ENCODE measurements at places on chromosomes 11 and 22.

- H3K27me3 ChIP-seq = no peaks in the 10 kb centered on the region
- peaks cover 20% of the 10 kb centered on the region for H3K4me1 ChIP-seq
- no peak overlapping the region for H3K27ac ChIP-seq
- no peak for DNase-seq
These were observed 197.6 kb upstream of the BLID start for GRCh38 chr11:122313581-122313980.

GRCh38 chr11:126414615-126415014, 59.1 kb downstream of the ST3GAL4 start:
- peak overlapping the region; percentile 86 for H3K27ac ChIP-seq
- H3K4me3 ChIP-seq = peak overlapping the region; percentile 62
- peaks cover 7% of the 10 kb centered on the region for H3K36me3 ChIP-seq
- H3K4me1 ChIP-seq = peaks cover 28% of the 10 kb centered on the region
- peak; percentile 76 for DNase-seq
- H3K27me3 ChIP-seq = no peaks in the 10 kb centered on the region

DNA sequence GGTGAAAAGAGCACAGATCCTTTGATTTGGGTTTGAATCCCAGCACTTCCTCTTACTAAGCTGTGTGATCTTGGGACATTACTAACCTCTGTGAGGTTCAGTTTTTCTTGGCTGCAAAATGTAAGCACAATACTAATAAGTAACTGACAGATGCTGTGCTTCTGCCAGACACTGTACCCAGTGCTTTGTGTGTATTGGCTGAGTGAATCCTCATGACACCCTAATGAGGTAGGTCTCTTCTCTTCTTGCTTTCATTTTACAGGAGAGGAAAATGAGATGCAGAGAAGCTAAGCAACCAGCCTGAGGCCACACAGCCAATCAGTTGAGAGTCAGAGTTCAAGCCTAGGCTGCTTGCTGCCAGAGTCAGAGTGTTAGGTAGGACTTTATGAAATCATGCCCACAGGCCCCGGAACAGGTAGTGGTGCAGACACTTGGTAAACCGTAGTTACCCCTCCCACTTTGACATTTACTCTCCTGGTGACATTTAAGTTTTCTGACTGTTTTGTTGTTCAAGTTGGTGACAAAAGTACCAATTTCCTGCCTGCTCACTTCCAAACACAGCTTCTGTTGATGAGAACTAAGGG, 21.2 kb downstream of the PTPRJ start:
- DNase-seq = no peak
- H3K4me3 ChIP-seq = no peak overlapping the region
- peaks cover 22% of the 10 kb centered on the region for H3K4me1 ChIP-seq
- H3K27me3 ChIP-seq = no peaks in the 10 kb centered on the region
- no peak overlapping the region for H3K27ac ChIP-seq

- peak overlapping the region; percentile 71 for H3K4me3 ChIP-seq
- no peaks in the 10 kb centered on the region for H3K27me3 ChIP-seq
- H3K36me3 ChIP-seq = no peaks in the 10 kb centered on the region
- peaks cover 10% of the 10 kb centered on the region for H3K4me1 ChIP-seq
- DNase-seq = no peak
- H3K27ac ChIP-seq = no peak overlapping the region
These were observed 89.2 kb downstream of the PLEKHA7 start for GRCh38 chr11:16924826-16925560.

GRCh38 chr22:26838471-26838825, 181.1 kb downstream of the MIAT start:
- H3K27ac ChIP-seq = no peak overlapping the region
- DNase-seq = no peak
- H3K36me3 ChIP-seq = no peaks in the 10 kb centered on the region
- H3K27me3 ChIP-seq = no peaks in the 10 kb centered on the region

DNA sequence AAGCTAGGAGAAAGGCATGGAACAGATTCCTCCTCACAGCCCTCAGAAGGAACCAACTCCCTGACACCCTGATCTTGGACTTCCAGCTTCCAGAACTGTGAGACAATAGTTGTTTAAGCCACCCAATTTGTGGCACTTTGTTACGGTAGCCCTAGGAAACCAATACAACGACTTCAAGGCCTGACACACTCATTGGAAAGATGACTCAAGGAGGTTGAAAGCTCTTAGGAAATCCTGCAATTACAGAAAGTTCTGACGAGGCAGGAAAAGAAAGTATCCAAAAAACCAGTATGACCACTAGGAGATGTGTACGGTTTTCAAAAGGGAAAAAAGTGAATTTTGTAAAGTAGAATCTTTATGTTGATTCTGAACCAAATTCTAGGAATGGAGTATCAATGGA, 161.4 kb downstream of the SWAP70 start:
- no peaks in the 10 kb centered on the region for H3K27me3 ChIP-seq
- no peak for DNase-seq
- H3K36me3 ChIP-seq = no peaks in the 10 kb centered on the region

DNA sequence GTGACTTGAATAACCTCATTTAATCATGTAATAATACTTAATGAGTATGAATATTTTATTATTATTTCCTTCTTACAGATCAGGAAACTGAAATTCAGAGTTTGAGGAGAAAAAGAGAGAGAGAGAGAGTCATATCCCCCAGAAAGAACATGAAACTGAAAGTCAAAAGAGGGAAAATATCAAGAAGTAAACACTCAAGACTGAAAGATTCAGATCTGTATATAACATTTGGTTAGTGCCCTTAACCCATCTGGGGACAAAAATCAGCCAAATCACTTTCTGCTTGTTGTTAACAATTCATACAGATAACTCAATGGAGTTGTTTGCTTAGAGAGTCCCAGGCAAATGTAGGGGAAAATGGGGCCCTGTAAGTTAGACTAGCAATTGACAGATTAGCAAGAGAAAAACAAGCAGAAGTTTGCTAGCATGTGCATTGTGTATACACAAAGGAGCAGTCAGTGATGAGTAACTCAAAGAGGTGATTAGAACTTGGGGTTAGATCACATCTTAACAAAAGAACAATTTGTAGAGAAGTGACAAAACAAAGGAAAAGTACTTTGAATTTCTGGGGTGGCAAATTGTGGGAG, 25.9 kb upstream of the MMP13 start:
- H3K4me1 ChIP-seq = no peaks in the 10 kb centered on the region
- no peaks in the 10 kb centered on the region for H3K36me3 ChIP-seq
- H3K27me3 ChIP-seq = no peaks in the 10 kb centered on the region

GRCh38 chr11:34869425-34869824, 46.8 kb downstream of the APIP start:
- no peak overlapping the region for H3K27ac ChIP-seq
- no peaks in the 10 kb centered on the region for H3K36me3 ChIP-seq
- no peak for DNase-seq
- H3K27me3 ChIP-seq = no peaks in the 10 kb centered on the region
- no peak overlapping the region for H3K4me3 ChIP-seq

- no peak for DNase-seq
- no peaks in the 10 kb centered on the region for H3K27me3 ChIP-seq
- no peak overlapping the region for H3K4me3 ChIP-seq
- H3K36me3 ChIP-seq = no peaks in the 10 kb centered on the region
- H3K27ac ChIP-seq = no peak overlapping the region
These were observed 174.2 kb downstream of the BUD13 start for GRCh38 chr11:116598556-116598955.

- H3K36me3 ChIP-seq = no peaks in the 10 kb centered on the region
- H3K4me3 ChIP-seq = no peak overlapping the region
- no peaks in the 10 kb centered on the region for H3K4me1 ChIP-seq
- no peak for DNase-seq
These were observed 394.5 kb downstream of the TENM4 start for GRCh38 chr11:79046366-79046765.

DNA sequence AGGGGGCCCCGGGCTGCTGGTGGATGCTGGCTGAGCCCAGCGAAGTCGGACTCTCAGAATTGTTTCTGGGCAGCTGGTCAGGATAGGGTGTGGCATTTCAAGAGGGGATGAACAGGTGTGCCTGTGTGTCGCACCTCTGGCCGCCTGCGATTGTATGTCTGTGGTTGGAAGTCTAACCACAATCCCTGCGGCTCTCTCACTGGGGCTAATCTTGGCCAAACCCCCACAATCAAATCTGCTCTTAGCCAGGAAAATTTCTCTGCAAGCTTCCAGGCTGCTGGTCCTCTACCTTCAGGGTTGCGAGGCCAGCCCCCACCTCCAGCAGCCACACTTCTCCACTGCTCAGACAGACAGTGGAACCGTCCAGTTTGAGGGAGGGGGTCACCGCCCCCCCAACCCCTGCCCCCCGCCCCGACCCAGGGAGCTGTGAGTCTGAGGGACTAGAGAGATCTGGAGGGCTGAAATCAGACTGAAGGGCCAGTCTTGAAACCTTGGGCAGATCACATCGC, 953 bp downstream of the ATG16L2 start:
- H3K4me3 ChIP-seq = peak overlapping the region; percentile 81
- no peak for DNase-seq
- H3K27me3 ChIP-seq = no peaks in the 10 kb centered on the region
- H3K27ac ChIP-seq = peak overlapping the region; percentile 92
- H3K36me3 ChIP-seq = peaks cover 19% of the 10 kb centered on the region

DNA sequence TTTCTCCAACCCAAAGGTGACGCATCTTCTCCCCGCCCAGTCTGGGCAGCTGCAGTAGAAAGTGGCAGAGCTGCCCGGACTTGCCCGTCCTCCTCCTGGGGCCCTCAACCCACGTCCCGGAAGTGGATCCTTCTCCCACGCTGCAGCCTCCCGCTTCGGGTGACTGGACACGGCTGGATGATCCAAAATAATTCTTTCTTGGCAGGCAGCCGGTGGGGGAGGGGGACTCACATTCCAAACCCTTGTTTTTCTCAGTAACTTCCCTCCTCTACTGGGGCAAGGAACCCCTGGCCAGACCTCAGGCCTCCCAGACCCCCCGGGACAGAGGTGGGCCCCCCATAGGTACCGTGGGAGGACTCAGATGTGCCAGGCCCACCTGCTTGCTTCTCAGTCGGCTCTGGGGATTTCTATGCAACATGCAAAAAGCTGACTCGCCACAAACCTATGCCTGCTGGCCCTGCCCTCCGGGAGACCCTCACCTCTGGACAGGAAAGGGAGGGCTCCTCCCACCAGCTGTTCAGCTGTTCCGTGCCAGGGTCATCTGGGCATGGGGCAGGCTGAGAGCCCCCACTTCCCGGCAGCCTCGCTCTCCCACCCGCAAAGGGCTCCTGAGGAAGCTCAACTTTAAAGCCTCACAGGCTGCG, 1.4 kb downstream of the PLXNB2 start:
- peaks cover 51% of the 10 kb centered on the region for H3K4me1 ChIP-seq
- peak; percentile 96 for DNase-seq
- H3K4me3 ChIP-seq = peak overlapping the region; percentile 95
- H3K27ac ChIP-seq = peak overlapping the region; percentile 96
- no peaks in the 10 kb centered on the region for H3K27me3 ChIP-seq
- no peaks in the 10 kb centered on the region for H3K36me3 ChIP-seq

DNA sequence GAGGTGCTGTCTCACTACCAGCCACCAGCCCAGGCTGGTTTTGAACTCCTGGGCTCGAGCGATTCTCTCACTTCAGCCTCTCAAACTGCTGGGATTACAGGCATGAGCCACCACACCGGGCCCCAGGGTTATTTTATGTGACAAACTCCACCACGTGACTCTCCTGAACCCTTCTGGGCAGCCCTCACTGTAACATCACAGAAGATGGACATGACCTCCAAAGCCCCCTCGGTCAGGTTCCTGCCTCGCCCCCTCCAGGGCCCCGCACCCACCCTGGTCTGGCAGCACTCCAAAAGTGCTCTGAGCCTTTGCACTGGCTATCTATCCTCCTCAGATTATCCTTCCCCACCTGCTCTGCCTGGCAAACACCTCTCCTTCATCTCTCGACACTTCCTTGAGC, 43.3 kb downstream of the RIBC2 start:
- no peaks in the 10 kb centered on the region for H3K36me3 ChIP-seq
- H3K4me1 ChIP-seq = peaks cover 11% of the 10 kb centered on the region
- DNase-seq = no peak
- H3K4me3 ChIP-seq = no peak overlapping the region
- H3K27ac ChIP-seq = no peak overlapping the region
- no peaks in the 10 kb centered on the region for H3K27me3 ChIP-seq

DNA sequence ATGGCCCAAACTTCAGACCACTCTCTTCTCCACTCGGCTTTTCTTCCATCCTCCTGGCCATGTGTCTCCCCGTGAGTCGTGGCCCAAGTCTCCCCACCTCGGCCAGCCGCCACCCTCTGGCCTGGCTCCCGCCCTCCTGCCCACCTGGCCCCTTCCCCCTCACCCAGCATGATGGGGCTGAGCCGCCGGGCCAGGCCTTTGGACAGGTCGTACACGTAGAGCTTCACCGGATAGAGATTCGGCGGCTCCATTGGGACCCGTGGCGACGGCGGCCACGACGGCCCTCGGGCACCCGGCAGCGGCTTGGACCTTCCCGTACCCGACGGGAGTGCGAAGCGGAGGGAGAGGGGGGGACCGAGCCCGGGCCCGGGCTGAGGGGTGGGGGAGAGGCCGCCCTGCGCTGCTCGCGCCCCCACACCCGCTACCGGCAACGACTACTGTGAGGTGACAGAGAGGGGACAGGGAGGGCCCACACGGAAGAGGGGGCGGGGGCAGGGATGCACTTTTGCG, at the start of gene DESI1:
DESI1 (minus strand) TSS at position 455 of the 510 bp plus-strand sequence; CDS start at position 251, 204 bp downstream.
- H3K36me3 ChIP-seq = peaks cover 26% of the 10 kb centered on the region
- peak within 1 kb of the TSS; percentile 86 for H3K4me3 ChIP-seq
- no peaks in the 10 kb centered on the region for H3K27me3 ChIP-seq
- peaks cover 4% of the 10 kb centered on the region for H3K4me1 ChIP-seq

GRCh38 chr22:24591286-24591830, 1.5 kb downstream of the LRRC75B start:
- no peak overlapping the region for H3K4me3 ChIP-seq
- peaks cover 26% of the 10 kb centered on the region for H3K36me3 ChIP-seq
- H3K27ac ChIP-seq = peak overlapping the region; percentile 27
- peaks cover 7% of the 10 kb centered on the region for H3K4me1 ChIP-seq
- DNase-seq = no peak
- H3K27me3 ChIP-seq = no peaks in the 10 kb centered on the region

DNA sequence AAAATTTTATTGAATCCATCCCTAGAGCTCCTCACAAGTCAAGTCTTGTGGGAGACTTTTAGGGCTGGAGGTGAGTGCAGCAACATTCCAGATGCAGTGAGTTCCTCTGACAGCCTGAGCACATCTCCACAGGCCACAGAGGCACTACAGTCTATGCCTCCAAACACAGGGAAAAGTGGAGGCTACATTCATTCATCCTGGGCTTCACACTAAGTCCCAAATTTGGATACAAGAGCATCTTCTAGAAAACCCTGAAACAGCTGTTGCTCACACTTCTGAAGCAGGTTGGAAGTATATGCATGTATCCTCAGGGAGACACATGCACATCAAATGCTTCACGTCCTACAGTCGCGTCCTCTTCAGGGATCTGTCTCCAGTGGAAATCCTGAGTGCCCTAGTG, 1.2 kb downstream of the CD3D start:
- H3K27ac ChIP-seq = no peak overlapping the region
- no peaks in the 10 kb centered on the region for H3K36me3 ChIP-seq
- H3K4me1 ChIP-seq = no peaks in the 10 kb centered on the region
- no peak for DNase-seq
- no peaks in the 10 kb centered on the region for H3K27me3 ChIP-seq
- H3K4me3 ChIP-seq = no peak overlapping the region

- no peaks in the 10 kb centered on the region for H3K4me1 ChIP-seq
- H3K27ac ChIP-seq = no peak overlapping the region
- H3K27me3 ChIP-seq = no peaks in the 10 kb centered on the region
These were observed 32.5 kb downstream of the LMO1 start for GRCh38 chr11:8230921-8231847.

- H3K36me3 ChIP-seq = peaks cover 3% of the 10 kb centered on the region
- peak overlapping the region; percentile 91 for H3K27ac ChIP-seq
- H3K4me1 ChIP-seq = peaks cover 4% of the 10 kb centered on the region
These were observed 102.7 kb upstream of the BIRC3 start for GRCh38 chr11:102214623-102215022.

- DNase-seq = no peak
- H3K27me3 ChIP-seq = no peaks in the 10 kb centered on the region
- H3K4me1 ChIP-seq = peaks cover 32% of the 10 kb centered on the region
- H3K36me3 ChIP-seq = no peaks in the 10 kb centered on the region
- no peak overlapping the region for H3K27ac ChIP-seq
These were observed 52.5 kb upstream of the PRDM11 start for GRCh38 chr11:45093761-45094455.
